NCI-H2107 (cell line): ENCODE measurements at places on chromosomes 1 and 21.

DNA sequence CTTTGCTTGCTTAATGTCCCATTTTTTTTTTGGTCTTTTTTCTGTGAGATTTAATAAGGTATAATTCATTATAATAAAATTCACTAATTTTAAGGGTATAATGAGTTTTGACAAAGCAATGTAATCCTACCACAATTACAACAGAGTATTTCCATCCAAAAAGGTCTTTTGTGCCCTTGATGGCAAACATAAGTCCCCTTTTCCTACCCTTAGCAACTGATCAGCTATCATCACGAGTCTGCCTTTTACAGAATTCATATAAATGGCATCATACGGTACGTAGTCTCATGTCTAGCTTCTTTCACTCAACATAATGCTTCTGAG is 7.5 kb downstream of the SDHB start:
- DNase-seq = no peak

DNA sequence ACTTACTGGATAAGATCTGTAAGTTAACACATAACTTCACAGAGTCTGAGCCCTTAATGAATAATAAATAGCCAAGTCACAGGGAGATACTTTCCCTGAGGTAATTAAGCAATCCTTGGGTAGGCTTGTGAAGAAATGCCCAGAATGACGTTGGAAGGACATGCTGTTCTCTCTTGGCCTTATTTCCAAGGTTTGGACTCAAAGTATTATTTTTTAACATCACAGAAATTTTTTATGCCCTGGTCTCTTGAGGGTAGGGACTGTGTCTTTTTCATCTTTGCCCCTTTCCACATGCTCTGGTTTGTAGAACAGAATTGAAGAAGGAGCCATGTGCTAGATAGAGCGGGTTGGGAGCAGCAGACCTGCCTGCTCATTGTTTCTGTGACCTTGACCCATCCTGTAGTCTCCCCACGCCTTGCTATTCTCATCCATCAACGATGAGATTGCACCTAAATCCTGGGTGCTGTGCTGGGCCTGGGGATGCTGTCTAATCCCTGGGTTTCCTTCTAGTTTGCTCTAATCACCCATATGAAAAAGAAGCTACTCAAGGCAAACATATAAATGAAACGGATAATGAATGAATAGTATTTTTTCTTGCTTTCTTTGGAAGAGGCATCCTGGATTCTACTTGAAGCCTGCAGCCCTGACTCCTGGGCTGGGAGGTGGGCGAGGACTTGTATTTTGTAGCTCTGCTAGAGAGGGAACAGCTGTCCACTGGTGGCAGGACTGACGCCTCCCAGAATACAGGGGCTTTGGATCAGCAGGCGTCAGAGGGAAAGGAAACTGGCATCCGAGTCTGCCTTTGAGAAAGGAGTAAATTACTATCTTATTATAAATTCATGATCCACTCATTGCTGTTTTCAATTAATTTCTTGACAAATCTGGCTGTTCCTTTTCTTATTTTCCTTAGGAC is 17.5 kb upstream of the LAMTOR5 start:
- no peak for DNase-seq

DNA sequence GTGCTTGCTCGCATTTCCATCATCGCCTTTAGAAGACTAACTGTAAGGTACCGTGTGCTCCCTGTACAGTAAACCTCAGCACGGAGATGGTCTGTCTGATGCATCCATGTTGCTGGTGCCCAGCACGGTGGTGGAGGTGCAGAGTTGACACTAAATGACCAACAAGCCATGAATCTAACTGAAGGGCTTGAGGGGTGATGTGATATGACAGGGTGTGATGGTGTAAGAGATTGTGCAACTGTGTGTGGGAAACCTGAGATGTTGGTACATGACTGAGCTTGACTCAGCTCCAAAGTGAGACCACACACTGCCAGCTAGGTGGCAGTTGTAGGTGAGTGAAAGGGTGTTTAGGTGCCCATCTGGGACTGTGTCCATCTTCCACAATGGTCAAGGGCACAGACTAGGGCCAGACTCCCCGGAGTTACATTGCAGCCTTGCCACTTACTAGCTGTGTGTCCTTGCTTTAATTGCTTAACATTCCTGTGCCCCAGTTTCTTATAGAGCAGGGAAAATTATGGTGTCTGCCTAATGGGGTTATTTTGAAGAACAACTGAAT is 21.4 kb downstream of the SLC2A1 start:
- no peak for DNase-seq

DNA sequence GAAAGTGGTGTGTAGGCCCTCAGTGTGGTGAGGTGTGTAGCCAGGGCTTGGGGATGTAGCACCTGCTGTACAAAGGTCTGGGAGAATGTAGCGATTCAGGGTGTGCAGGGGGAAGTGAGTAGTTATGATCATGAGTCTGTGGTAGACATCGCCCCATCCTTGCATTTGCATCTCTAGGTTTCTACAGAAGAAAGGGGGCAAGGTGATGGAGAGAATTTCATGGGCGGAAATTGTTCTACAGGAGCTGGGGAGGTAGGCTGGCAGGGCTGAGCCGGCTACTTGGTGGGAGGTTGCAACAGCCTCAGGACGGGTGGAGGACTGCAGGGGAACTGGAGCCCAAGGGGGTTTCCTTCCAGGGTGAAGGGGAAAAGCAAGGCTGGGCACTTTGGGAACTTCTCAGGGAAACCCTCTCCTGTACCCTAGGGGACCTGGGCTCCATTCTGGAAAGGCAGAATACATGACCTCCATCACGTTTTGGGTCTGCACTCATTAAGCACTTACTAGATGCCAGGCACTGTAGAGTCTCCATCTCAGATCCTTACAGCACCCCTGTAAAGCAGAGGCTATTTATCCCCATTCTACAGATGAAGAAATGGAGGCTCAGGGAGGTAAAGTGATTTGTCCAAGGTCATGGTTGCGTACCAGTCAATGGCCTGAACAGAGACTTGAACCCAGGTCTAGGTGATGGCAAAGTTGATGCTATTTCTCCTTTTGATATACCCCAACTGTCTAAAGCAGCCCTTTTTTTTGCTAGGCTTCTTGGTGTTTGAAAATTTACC is 14.5 kb upstream of the TNFRSF1B start:
- no peak for DNase-seq

DNA sequence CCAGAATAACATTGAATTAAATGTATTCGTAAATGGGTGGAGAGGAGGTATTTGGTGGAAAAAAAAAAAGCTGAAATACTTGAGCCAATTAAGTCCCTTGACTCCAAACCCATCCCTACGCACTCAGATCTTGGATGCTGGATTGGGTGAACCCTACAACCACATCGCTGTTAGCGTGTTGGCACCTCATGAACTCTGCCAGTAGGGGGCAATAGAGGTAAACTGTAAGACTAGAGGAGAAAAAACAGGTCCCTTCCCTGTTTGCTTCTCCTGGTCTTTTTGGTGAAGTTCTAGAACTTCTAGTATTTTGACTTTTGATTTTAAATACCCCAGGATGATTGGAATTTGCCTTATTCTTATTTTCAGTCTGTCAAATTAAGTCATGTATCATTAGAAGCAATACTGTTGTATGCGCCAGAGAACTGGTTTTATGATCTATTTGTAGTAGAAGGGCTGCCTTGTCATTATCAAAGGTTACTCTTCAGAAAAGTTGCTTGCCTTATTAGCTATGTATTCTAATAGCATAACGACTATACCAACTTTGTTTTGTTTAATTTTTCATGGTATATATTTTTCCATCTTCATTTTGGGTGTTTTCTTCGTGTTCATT is 1.9 kb upstream of the OR13G1 start:
- DNase-seq = peak; percentile 8

DNA sequence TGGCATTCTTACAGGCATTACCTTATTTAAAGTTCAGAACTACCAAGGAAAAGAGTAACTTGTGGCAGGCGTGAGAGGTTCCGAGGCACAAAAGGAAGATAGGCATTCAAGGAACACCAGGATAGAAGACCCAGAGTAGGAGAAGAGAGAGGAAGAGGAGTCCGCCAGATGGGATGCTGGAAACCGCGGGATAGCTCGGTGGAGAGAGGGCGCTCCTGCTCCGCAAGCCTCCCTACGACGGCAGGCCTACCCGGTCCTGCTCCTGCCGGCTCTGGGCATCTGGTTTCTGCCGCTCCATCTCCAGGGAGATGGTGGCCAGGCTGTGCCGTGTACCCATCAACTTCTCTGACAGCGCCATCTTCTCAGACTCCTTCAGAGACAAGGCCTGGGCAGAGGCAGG is 5.4 kb upstream of the NBPF1 start:
- no peak for DNase-seq
